ENCODE measurements at places on chromosomes 7 and 10.

GRCh38 chr7:70154521-70155180 is 556.4 kb downstream of the AUTS2 start:
- DNase-seq: no peak

GRCh38 chr7:90474284-90475210 is 5.1 kb downstream of the PTTG1IP2 start:
- no peak for DNase-seq

GRCh38 chr7:1251796-1252539 is 19.3 kb downstream of the UNCX start:
- no peak for DNase-seq

GRCh38 chr10:10533437-10533836 is 484.2 kb upstream of the CELF2 start:
- no peak for DNase-seq

GRCh38 chr10:5589661-5590511 is 65.1 kb downstream of the CALML3 start:
- no peak for DNase-seq

- DNase-seq: no peak
Observed at GRCh38 chr7:41832941-41833340, 130.1 kb upstream of the INHBA start.

DNA sequence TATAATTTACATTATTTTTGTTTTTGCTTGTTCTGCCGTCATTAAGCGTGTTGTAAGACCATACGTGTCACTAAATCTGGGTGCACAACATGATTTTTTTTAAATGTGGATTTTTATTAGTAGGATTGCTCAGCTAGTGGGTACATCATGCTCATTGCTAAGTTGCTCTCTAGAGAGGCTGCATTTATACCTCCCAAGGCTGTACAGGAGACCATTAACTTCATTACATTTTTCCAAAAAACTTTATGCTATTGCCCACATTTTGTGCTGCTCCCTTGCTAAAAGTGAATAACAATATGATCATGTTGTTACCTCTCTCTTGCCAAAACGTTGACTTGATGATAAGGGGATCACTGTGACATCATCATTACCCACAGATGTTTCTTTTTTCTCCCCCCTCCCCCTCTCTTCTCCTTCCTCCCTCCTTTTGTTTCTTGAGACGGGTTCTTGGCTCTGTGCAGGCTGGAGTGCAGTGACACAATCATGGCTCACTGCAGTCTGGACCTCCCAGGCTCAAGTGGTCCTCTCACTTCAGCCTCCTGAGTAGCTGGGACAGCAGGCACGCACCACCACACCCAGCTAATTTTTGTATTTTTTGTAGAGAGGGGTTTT is 65.1 kb downstream of the BMPR1A start:
- no peak for DNase-seq

- no peak for DNase-seq
Observed at GRCh38 chr7:29319719-29320521, 125.3 kb downstream of the CHN2 start.

GRCh38 chr7:18831419-18831818 is 286.0 kb downstream of the TWIST1 start:
- DNase-seq: no peak

DNA sequence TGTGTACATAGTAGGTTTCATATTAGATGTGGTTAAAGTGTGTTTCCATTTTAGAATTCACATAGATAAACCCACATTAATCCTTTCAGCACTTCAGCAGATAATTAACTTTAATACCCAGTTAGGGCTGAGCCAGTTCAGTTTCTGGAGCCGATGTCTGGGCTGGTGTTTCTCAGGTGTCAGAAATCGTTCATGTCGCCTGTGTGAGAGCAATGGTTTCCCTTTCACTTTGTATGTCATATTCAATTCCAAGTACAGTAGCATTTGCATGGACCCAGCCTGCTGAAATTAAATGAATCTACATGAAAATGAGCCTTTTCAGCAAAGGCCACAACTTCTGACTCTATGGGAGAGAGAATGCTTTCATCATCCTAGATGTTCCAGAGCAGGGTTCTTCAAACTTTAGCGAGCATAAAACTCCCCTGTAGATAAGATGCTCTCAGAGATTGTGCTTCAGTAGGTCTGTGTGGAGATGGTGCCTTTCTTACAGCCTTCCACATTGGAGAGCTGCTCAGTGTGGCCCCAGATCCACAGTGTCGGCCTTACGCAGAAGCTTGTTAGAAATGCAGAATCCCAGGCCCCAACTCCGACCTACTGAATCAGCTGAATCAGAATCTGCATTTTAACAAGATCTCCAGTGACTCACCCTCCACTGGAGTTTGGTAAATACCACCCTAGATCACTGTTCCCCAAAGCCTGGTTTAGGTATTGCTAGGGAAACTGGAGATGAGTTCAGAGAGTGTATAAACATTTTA is 19.6 kb downstream of the WIPF3 start:
- no peak for DNase-seq

DNA sequence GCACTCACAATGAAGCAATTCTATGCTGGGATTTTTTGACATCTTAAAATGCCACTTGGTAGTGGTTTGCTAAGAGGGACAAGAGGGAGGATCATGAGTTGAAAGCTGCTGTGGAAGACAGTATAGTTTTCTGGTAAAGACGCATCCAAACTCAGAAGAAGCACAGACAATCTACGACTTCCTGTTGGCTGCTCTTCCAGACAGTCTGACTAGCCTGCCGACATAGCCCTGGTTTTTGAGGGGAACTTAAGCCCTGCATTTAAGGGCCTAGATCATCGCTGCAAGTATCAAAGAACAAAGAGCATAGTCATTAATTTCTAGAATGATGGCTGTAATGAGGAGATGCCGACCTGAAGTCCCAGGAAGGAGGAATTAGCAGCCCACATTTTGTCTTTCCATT is 99.9 kb upstream of the IKZF1 start:
- no peak for DNase-seq

- no peak for DNase-seq
Observed at GRCh38 chr10:58667658-58668310, 155.1 kb downstream of the BICC1 start.

DNA sequence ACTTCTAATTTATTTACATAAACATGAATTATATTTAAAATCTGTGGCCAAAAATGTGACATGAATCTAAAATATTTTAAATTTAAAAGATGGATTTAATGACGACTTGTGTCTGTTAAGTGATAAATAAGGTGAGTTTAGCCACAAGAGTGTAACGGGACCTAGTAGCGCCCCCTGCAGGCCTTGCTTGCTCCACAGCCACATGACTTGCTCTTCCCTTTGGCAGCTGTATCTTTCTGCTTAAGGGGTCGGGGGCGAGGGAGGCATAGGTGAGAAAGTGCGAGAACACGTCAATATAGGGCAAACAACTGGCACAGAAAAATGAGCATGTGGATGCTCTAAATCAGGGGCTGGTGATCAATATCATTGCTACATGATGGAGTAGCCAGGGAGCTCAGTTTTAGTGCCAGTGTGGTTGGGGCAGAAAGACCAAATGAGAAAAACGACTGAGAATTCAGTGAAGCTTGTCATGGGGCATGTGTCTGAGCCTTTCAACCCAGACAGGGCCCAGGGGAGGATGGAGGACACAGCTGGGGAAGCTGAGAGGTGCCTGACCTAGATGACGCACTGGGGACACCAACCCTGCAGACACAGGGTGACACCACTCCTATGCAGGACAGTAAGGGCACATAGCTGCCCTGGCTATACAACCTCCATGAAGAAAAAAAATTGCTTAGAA is 49.8 kb downstream of the PAXIP1 start:
- DNase-seq: peak; percentile 36

DNA sequence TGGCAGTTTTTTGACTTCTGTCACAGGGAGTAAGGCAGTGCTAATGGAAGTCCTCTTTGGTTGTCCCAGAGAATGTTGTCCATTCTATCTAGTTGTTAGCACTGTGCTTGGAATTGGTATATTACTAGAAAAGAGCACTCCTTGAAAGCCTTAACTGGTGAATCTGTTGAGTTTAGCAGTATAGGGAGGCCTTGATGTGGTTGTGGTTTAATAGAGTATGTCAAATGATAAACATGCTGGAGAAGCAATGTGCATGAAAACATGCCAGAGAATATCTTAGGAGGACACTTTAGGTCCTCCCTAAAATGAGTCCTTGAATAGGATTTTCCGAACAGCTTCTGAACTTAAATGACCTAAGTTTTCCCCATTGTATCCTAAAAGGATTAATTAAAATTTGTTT is 98.6 kb downstream of the BTRC start:
- no peak for DNase-seq

GRCh38 chr7:39712751-39713150 is 89.4 kb downstream of the RALA start:
- no peak for DNase-seq

DNA sequence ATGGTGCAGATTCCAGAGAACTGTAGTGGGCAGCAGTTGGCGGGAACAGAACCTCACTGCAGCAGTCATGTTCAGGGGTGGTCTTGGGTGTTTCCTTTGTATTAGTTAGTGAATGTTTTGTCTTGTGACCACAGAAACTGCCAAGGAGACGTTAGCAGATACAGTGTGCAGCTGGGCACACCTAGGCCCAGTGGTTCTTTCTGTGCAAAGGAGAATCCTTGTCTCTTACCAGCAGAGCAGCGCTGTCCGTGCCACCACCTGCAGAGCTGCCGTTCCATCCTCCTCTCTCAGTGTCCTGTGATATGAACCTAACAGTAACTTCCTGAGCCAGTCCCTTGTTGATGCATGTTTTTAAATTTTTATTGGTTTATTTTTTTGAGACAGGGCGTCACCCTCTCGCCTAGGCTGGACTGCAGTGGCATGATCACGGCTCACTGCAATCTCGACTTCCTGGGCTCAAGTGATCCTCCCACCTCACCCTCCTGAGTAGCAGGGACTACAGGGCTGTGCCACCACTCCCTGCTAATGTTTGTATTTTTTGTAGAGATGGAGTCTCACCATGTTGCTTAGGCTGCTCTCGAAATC is 60.6 kb downstream of the WDR37 start:
- DNase-seq: no peak

DNA sequence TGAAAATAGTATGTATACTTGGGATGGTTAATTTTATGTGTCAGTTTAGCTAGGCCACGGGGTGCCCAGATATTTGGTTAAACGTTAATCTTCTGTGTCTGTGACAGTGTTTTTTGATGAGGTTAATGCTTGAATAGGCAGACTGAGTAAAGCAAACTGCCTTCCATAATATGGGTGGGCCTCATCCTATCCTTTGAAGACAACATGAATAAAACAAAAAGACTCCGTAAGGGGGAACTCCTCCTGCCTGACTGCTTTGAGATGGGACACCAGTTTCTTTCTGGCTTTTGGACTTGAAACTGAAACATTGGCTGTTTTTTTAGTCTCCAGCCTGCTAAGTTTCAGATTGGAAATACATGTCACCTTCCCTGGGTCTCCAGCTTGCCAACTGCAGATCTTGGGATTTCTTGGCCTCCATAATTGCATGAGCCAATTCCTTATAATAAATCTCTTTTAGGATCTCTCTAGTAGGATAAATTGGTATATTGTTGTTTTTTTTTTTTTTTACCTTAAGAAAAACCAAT is 59.9 kb upstream of the GLCCI1 start:
- DNase-seq: no peak

DNA sequence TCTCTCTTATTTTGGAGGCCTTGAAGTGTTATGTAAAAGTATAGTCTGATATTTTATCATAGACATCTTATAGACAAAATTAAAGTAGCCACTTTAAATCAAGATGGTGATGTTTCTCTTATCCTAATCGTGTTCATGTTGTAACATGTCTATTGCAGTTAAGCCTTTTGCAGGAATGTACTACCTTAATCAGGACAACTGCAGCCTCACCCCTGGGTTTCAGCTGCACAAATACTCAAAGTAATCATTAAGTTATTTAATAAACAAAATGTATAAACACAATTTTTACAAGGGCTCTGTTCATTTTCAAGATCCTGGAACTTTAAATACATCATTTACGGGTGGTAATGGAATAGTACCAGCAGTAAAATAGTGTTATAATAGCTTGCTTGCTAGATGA is 14.4 kb upstream of the KIF5B start:
- DNase-seq: no peak

GRCh38 chr10:24378126-24378920 is 169.4 kb downstream of the KIAA1217 start:
- no peak for DNase-seq

- DNase-seq: no peak
Observed at GRCh38 chr10:13853854-13854253, 267.1 kb downstream of the PRPF18 start.

GRCh38 chr10:97752956-97753355 is 16.0 kb downstream of the ZFYVE27 start:
- DNase-seq: no peak

DNA sequence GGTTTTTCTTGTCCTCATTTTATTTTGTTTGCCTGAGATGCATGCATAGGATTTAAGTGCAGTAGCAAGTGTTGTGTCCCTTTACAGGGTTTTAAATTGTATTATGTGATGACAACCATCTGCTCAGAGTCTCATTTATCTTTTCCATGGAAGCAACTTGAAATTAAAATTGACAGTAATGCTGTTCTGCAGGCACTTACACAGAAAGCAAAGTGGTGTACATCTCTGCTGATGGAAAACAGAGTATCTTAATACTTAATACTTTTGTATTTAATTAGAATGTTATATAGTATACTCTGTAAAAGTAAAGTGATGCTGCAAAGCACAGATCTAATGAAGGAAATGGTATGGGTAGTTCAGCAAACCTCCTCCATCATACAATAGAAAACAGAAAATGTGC is 482.9 kb downstream of the POM121L12 start:
- no peak for DNase-seq
